RPMI7951 (cell line): ENCODE measurements at places on chromosomes 11 and 22. TPM values are rescaled to one million over a fixed set of nuclear protein-coding genes. Genes with fewer than 3 reads are reported as not detected.

GRCh38 chr11:121588747-121589146 lies 136.0 kb upstream of the SORL1-AS1 start:
- DNase-seq = no peak

The TCIRG1 gene
- total RNA-seq = 39.2 and 47.5 TPM in 2 replicates

DNA sequence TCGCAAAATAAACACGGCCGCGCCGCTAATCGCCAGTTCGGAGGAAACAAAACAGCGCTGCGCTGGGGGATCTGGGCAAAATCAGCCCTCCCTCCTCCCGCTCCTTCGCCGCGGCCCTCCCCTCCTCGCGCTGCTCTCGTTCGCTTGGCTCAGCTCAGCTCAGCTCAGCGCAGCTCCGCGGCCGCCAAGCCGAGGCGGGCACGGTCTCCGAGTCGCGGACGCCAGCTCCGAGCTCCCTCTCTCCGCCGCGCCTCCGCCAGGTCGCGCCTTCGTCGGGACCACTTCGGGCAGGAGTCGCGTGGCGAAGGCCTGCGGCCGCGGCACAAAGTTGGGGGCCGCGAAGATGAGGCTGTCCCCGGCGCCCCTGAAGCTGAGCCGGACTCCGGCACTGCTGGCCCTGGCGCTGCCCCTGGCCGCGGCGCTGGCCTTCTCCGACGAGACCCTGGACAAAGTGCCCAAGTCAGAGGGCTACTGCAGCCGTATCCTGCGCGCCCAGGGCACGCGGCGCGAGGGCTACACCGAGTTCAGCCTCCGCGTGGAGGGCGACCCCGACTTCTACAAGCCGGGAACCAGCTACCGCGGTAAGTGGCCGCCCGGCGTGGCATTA lies at the start of gene SPON1:
TSS of gene SPON1 (plus strand) at position 162 of the 607 bp plus-strand sequence. CDS start at position 344, 182 bp downstream.
- no peak for DNase-seq

The CRYAB gene
- total RNA-seq = 0.29 TPM in 1 of 2 replicates, not detected in the other

GRCh38 chr22:46366327-46366731 lies 30.8 kb downstream of the TRMU start:
- DNase-seq = no peak

The OR5M10 gene
- total RNA-seq = not detected in 2 replicates
